Cerebellum (tissue), 4 donors: ENCODE measurements at places on chromosomes 4 and X.

DNA sequence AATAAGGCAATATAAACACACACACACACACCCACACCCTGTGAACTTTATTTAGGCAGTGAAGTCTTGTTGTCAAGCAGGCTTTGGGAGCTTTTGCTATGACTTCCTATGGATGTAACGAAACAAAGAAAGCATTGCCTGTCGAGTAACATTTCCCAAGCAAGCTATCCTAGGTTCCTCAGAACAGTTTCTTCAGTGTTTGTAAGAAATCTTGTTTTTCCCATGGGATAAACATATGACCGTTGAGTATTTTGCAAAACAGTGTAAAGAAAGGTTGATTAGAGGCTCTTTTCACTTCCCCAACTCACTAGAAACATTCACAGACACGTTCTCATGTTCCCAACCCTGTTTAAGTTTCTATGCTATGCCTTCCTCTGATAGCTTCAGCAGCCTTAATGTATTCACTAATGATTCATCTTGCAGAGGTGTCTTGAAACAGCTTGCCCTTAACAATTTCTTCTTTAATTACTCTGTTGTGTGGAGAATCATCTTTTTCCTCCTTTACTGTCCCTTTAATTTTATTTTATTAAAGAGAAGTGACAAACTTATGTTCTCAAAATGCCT is 1947.1 kb upstream of the TENM3 start:
- no peak for DNase-seq

DNA sequence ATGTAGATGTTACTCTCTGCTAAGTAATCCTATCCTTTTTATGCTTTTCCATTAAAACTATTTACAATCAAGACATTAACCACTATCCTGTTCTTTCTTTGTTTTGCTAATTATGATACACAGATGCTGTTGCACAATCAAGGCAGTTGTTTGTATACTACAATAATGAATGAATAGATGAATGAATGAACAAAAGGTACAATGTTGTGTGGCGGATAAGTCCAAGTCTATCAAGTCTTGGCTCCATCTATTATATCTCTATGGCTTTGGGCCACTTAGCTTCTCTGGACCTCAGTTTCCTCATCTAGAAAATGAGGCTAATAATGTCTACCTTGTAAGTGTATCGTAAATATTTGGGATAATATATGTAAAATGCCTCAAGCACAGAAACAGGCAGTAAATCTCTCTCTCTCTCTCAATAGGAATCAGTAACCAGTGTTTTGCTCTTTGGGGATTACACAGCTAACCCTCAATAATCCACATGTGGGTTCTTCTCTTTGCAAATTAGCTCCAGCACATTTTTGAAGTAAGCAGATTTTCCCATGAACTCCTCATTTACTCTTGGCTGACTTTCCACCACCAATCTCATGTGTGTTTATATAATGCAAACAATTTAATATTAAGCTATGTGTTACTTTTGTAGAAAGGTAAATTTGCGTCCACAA is 27.8 kb upstream of the TSPAN5 start:
- no peak for DNase-seq

GRCh38 chr4:57182132-57182874 is 72.1 kb upstream of the IGFBP7 start:
- DNase-seq: no peak

GRCh38 chr4:122865425-122865824 is 38.8 kb downstream of the FGF2 start:
- no peak for DNase-seq

GRCh38 chr4:99827454-99827853 is 10.8 kb downstream of the DAPP1 start:
- DNase-seq: no peak

GRCh38 chrX:108132034-108132433 is 40.5 kb downstream of the ATG4A start:
- no peak for DNase-seq

DNA sequence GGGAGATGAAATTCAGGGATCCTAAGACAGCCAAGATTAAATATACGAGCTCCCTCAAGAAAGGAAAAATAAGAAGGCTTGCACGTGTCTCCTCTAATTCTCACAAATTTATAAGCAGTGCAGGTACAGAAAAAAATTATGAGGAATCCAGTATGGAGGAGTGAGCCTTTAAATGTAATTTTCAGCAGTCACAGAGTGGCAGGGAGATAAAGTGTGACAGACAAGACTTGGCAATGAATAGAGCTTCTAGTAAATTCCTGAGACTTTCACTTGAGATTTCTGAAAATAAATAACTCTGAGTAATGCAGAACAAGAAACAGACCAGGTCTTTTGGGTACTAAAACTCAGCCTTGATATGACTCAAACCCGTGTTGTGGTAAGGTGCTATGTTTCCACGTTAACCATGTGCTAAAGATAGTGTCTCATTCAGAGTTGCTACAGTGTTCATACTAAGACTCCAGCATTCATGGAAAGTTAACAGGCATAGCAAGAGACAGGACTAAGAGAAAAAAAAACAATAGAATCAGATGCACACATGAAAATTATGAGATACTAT is 119.8 kb downstream of the SPOCK3 start:
- no peak for DNase-seq

GRCh38 chr4:80026100-80026499 is 46.9 kb downstream of the ANTXR2 start:
- no peak for DNase-seq

DNA sequence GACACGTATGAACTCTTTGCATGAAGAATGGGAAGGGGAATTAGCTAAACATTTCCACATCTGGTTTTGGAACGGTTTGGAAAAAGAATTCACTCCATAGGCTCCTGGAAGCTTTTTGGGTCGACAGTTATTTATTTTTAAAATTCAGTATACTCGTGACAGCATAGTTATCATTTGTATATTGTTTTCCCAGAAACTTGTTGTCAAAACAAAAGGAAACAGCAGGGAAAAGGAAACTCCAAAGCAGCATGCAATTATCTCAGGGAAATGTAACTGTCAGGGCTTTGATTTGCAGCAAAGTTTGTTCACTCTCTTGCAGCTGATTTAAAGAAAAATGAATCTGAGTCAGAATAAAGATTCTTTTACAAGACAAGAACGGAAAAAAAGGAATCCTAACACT is 86.5 kb downstream of the PLAC1 start:
- no peak for DNase-seq

DNA sequence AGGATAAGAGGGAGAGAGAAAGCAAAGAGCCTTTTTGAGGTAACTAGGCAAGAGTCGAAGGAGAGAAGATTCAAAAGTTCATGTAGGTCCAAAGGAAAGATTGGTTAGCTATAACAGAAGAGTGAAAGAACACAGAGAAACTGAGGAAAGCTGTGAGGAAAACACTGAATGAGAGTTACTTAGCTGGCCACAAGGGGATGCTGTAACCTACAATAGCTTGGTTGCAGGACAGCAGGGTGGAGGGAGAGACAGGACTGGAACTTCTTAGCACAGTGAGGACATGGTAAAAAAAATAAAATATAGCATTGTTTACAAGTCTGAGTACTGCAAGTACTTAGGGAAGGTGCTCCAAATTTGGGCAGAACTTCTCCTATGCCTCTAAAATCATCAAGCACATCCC is 48.3 kb downstream of the RAI2 start:
- DNase-seq: peak; percentile 23

- no peak for DNase-seq
These were observed 29.7 kb upstream of the IL9R start for GRCh38 chrX:155967653-155968325.

- no peak for DNase-seq
These were observed 6.6 kb downstream of the SMS start for GRCh38 chrX:21946925-21947641.

GRCh38 chrX:14825851-14826250 is 47.0 kb downstream of the FANCB start:
- no peak for DNase-seq

DNA sequence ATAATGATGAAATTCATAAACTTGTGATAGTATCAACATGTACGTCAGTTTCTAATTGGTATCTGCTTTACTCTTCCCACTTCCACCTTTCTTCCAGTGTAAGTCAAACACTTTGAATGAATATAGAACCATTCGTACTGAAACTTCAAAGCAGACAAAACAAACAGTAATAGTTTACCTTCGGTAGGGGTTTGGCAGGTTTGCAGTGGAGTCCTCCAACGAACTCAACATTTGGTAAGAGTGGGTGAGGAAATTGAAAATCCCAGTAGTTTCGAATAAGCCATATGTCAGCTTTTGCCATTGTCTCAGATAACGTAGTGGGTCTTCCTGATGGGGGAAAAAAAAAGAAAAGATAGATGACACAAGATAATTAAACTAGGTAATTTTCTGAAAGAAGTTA is 2.2 kb downstream of the UGT2B4 start:
- DNase-seq: no peak

DNA sequence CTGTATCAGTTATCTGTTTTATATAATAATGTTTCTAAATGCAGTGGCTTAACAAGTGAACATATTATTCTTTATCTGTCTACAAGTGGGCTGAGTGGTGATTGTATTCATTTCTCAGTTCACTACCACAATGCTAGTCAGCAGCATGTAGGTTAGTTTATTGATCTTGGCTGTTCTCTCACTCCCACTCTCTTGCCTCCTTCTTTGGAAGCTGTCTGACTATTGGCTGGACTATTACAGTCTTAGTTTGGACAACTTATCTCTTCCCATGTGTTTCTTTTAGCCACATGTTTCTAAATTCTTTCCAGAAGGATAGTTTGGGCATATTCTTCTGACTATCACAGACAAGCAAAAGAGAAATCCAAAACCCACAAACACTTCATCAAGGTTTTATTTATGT is 459.5 kb upstream of the AGA start:
- no peak for DNase-seq

- no peak for DNase-seq
These were observed 611.4 kb downstream of the KCTD8 start for GRCh38 chr4:43837171-43837570.

- DNase-seq: no peak
These were observed 34.1 kb downstream of the SLITRK4 start for GRCh38 chrX:143601809-143602208.

GRCh38 chrX:97700547-97700946 is 816.8 kb downstream of the RPA4 start:
- no peak for DNase-seq

- DNase-seq: no peak
These were observed 28.9 kb upstream of the GPC4 start for GRCh38 chrX:133444196-133444595.

GRCh38 chr4:36551697-36552214 is 270.3 kb downstream of the DTHD1 start:
- DNase-seq: no peak

DNA sequence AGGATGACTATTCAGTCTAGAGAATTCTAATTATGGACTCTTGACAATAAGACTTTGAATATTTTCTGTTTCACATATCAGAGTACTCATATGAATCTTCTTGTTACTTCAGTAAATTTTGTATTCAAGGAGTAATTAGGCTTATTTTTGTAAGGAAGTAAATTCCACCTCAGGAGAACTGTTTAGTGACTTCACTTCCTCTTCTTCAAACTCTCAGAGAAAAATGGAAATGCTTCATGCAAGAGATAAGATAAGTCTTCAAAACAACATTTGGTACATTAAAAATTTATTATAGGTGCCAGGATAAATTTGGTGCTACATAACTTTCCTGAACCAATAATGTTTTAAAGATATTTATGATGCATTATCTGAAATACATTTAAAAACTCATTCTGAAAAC is 1421.9 kb downstream of the PCDH7 start:
- DNase-seq: no peak

DNA sequence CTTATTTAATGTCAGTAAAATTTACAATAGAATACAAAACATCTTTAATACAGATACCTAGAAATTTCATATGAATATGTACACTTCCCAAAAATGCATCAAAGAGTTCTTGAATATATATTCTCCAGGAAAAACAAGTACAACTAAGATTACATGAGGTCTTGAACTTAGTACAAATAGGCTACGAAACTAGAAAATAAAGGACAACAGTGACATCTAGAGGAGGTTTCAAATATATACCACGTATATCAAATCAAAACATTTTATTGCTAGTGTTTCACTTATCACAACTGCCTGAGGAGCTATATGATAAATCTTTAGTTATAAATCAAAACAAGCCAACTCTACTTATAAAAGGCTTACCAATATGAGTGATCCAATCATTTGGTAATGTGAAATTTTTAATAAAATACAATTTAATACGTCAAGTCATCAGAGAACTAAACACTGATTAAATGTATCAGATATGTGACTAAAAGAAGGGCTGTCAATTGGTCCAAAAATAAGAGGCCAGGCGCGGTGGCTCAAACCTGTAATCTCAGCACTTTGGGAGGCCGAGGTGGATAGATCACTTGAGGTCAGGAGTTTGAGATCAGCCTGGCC is 36.6 kb downstream of the ANAPC10 start:
- peak; percentile 16 for DNase-seq

DNA sequence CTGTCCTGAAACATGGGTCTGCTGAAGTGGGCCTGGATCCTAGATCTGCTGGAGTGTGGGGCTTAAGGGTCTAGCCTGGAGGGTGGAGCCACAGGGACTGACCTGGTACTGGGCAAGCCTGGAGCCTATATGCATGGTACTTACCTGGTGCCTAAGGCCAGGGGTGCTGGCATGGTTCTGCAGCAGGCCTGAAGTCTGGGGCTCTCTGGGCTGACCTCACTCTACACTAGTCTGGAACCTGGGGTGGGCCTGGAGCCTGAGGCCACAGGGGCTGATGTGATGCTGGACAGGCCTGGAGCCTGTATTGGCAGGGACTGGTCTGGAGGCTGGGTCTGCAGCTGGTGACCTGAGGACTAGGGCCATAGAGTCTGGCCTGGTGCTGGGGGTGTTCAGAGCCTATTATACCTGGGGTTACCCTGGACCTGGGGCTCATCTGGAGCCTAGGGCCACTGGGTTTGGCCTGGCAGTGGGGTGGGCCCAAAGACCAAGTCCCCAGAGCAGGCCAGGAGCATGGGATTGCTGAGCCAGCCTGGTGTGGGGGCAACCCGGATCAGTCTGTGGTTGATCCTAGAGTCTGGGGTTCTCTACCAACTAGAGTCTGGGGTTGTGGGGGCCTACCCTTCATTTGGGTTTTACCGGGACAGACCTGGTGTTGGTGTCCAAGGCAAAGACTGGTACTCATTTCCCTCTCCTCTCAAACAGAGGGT is 179.6 kb downstream of the SLC4A4 start:
- no peak for DNase-seq

GRCh38 chr4:25320773-25321172 is 8.2 kb downstream of the ZCCHC4 start:
- no peak for DNase-seq

DNA sequence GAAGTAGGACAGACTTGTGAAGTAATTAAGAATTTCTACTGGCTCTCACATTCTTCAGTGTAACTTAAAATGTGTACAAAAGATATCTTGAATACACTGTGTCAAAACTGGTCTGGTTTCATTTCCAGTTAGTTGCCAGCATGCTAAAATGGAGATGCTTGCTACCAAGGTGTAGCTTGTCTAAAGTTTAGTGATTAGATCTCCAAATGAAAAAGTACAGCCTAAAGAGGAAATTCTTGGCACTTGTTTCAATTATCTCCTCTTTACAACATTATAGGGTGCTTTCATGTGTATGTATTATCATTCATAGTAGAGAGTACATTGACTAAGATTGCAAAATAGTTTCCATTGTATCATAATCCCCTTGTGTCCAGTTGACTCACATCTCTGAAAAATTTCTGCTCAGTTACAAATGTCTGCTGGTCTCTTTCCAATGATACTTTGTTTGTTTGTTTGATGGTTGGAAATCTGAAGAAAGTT is 97.3 kb upstream of the SPRY1 start:
- DNase-seq: no peak
